Stimulated activated CD8-positive, alpha-beta memory T cell treated with anti-CD3 and anti-CD28 coated beads, Interleukin-4, amount 100 ng/mL, for 48 hours (primary cell): ENCODE measurements at places on chromosomes 5 and 9.

GRCh38 chr9:99433555-99433954 is 211.5 kb downstream of the SEC61B start:
- peak; percentile 72 for DNase-seq

DNA sequence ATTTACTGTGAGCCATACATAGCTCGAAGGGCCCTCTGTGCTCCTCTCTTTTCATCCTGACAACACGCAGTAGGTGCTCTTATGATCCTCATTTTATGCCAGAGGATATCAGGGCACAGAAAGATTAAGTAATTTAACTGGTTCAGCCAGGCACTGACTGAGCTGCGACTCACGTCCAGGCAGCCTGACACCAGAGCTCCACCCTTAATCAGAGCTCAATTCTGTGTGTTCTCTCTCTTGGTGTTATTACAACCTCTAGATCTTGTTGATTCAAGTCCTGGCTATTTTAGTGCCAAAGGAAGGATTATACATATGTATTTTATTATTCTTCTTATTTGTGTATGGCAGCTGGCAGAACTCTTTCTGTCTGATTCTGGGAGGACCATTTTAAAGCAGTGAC is 59.7 kb downstream of the OSMR start:
- DNase-seq, result no peak

DNA sequence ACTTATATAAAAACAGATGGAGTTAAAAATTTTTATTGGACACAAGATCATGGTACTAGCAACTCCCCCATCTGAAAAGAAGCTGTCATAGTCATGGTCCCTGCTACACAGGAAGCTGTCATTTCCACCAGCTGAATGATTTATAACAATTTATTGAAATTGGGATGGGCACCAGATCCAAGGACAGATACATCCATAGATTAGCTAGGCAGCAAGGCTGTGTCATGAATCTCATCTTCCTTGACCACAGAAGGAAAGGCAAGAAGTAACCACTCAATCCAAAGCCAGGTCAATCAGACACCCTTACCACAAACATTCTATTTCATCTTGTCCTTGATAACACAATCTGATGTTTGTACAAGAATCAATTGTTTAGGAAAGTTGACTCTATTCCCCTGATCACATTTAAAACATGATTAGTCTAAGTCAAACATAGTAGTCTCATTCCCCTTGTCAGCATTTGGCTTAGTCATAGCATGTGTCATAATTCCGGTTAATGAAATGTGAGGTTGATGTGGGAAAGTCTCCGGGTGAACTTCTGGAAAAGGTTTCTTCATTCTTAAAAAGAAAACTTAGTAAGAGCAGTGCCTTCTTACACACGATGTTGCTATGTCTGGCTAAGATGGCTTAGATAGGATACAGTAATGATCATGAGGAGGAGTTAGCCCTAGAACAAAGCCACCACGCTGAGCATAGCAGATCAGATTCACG is 462.6 kb upstream of the PAPPA start:
- DNase-seq, result no peak

DNA sequence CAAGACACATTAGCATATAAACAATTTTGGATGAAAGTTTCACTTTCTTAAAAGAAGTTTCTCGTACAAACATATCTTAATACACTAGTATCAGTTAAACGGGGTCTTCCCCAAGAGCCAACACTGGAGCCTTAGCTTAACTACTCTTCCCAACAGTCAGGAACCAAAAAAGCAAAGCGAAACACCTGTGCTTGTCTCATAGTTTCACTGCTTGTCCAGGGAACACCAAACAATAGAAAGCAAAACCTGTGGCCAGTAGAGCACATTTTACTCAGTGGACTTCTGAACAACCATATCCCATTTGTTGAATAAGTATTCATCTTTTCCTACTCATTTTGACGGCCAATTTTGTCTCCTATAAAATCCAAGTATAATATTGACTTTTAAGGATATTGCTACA is 391.4 kb downstream of the ELAVL2 start:
- DNase-seq, result no peak

- no peak for DNase-seq
Measured at GRCh38 chr9:115590011-115590410, 472.1 kb upstream of the TNC start.

GRCh38 chr5:74056789-74057164 is 430.8 kb downstream of the ARHGEF28 start:
- no peak for DNase-seq

GRCh38 chr5:113081881-113082546 is 105.4 kb downstream of the DCP2 start:
- no peak for DNase-seq

- no peak for DNase-seq
Measured at GRCh38 chr5:55800924-55801323, 50.2 kb upstream of the IL31RA start.

DNA sequence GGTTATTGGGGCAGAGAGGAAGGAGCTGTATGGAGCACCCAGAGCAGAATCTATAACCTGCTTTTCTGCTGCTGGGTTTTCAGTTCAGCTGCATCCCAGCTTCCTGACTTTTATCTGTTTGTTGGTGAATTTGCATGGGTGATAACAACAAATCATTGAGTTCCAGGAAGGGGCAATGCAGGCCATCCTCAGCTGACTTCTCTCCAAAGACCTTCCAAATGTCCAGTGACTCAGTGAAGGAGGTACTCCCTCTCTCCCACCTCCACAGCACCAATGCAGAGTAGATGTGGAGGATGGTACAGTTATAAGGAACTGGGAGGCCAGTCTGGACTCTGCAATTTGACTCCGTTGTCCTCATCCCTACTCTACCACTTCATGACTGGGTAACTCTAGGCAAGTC is 1.6 kb upstream of the TXN start:
- DNase-seq, result no peak

DNA sequence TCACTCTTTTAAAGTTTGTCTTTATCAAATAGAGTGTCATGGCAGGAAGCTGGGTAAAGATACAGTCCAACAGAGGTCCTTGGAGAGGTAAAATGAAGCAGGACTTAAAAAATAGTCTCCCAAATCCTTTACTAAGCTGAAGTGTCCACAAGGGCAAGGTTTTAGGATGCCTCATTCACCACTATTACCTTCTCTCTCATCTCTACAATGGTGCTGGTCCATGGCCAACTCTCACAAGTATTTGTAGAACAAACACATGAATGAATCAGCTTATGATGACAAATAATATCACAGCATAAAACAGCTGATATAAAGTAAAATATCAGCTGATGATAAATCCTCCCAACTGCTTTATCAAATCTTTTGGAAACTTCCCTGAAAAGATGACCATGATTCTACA is 162.3 kb upstream of the ZNF462 start:
- DNase-seq, result no peak

DNA sequence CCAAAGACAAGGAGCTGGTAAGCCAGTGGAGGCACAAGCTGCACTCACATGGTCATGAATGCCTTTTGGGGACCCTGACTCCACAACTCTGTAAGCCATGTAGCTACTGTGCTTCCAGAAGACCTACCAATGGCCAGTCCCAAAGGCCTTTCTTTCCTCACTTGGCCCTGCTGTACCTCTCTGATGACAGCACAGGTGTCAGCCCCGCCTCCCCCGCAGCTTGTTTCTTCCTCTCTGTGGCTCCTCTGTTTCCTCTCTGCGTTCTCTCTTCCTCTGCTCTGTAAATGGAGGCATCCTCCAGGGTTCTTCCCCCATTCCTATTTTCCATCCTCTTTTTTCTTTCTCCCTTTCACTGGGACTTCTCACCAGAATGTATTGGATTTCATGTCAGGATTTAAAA is 26.7 kb downstream of the SH3TC2 start:
- DNase-seq, result no peak

DNA sequence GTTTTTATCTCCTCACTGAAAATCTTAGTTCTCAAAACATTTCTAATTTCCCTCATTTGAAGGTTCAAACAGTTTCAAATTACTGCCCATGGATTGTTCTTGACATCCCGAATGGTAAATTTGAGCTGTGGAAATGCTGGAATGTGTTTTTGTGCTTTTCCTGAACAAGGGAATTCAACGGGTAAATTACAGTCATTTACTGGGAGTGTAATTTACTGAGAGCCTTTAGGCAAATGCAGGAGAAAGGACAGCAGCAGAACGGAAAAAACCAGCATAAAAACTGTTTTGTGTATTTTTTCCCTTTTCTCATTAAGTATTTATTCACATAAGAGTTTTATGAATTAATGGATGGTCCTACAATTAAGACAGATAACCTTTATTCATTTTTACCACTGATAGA is 139.2 kb downstream of the PBX3 start:
- DNase-seq, result no peak

DNA sequence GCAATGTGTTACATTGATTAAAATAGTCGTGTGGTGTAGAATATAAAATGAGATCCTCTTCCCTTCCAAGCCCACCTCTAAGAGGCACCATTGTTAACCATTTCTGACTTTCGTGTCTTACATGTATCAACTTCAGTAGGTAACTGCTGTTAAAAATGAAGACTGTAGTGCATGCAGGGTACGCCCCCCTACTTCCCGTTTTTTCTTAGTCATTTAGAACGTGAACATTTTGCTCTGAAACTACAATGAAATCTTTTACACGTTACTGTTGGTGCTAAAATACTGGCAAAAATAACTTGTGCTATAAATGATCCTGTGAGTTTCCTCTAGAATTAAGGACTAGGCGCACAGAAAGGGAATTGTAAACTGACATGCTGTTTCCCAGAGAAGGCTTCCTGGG is 41.5 kb downstream of the WNK2 start:
- no peak for DNase-seq

DNA sequence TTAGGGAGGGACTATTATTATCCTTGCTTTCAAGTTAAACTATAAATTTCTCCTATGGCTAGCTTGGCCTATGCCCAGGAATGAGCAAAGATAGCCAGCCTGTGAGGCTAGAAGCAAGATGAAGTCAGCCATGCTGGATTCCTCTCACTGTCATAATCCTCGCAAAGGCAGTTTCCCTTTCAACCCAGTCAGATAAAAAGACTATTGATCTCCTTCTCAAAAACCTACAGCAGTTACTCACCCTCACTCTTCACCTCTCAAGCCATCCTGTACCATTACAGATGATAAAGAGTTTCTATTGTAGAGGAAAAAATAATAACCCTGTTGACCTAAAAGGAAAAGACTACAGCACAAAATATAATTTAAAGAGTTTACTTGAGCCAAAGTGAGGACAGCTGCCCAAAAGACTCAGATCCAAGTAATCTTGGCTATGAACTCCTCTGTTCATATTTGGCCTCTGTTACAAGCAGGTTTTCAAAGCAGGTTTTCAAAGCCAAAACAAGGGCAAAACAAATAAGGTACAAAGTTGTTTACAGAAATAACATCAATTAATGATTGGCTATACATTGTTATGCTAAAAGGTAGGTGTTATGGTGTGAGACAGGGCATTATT is 41.7 kb downstream of the KCNV2 start:
- no peak for DNase-seq
